ENCODE measurements at places on chromosomes 12 and 14.

GRCh38 chr14:72649603-72650227 is 244.2 kb downstream of the DPF3 start:
- no peak for DNase-seq

DNA sequence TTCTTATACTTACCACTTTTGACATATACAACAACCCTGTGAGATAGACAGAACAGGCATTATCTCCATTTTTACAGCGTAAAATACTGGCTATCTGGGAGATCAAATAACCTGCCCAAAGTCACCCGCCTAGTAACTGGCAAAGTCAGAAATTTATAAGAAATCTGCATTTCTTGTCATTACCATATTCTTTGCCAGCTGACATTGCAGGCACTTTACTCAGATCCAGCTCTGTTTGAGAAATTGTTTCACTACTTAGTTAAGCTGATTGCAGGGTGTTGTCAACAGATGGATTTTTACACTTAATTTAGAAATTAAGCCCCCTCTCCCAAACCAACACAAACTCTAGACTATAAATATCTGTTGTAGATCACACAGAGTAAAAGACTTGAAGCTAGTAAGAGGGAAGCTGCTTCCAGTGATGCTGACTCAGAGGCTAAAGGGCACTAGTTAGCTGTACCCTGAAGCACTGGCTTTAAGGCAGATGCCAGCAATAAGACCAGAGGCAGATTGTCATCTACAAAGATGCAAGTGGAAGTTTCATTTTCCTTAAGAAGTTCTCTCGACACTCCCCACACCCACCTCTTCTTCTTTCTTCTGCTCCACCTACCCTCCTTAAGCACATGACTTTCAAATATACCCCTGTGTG is 153.1 kb downstream of the ANO6 start:
- peak; percentile 36 for DNase-seq

DNA sequence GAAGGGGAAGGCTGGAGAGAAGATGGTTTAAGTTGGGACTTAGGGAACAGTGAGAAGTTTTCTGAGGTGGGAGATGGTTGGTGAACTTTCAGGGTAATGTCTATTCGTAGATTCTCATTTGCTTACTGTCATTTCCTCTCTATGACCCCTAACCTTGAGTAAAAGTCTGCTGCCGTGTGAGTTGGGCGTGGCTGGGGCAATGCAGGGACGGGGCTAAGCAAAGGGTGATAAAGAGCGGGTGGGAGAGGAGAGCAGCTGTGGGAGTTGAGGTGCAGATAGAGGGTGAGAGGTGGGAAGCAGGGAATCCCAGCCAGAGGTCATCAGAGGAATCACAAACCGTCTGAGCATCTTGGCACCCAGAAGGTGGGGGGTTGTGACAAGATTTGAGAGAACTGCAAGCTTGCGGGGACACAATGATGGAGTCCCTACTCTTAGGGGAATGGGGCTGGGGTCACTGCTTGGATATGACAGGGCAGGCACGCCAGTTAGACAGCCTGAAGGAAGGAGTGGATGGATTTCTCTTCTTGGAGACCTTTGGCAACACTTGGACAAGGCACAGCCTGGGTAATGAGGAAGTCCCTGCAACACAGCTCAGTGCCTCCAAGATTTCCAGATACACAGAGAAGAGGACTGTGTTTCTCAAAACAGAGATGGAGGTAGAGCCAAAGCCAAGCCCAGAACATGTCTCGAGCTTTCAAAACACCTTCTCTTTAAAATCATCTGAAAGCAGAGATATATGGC is 45.9 kb upstream of the CTDSP2 start:
- DNase-seq, result no peak

DNA sequence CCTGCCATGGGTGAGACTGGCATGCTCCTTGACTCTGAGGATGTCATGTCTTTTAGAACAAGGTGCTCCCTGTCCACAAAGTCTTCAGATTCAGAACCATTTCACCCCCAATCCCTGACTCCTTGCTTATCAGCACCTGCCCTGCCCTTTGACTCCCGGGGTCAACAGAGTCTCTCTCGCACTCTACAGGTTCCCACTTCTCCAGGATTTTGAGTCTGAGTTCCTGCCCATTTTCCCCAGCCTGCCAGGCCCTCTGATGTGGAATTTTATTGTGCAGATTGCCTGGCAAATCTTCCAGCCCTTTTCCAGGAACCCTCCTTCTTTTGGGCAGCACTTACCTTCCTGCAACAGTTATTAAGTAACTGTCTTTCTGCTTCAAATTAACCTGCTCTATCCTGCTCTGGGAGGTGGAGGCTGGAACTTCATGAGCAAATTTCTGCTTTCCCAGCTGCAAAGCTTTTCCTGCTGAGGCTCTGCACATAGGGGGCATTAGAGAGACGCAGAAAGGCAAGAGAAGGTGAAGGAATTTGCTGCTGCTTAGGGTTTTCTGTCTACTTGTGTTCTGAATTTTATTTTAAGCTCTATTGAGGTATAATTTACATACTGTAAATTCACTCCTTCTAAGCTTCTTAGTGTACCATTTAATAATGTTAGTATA is 259.1 kb downstream of the PCNX1 start:
- peak; percentile 29 for DNase-seq

- DNase-seq, result no peak
These were observed 30.0 kb downstream of the PELI2 start for GRCh38 chr14:56147986-56148901.

DNA sequence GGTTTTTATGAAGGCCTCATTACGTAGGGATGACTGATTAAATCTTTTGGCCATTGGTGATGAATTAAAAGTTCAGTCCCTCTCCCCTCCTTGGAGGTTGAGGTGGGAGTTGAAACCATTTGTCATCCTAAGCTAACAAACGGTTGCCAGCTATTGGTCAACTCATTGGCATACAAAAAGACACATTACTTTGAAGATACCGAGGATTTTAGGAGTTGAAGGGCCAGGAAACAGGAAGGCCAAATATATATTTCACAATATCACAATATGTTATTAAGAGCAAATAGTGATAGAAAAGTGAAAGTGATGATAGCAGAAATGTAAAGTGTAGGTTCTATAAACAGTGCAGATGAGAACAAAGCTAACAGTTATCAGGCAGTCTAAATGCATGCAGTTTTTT is 24.4 kb downstream of the RCOR1 start:
- DNase-seq, result no peak

GRCh38 chr12:15863372-15863771 is 18.8 kb upstream of the STRAP start:
- DNase-seq, result peak; percentile 78

- no peak for DNase-seq
These were observed 693.3 kb downstream of the MED13L start for GRCh38 chr12:115584156-115584555.

GRCh38 chr14:43903209-43903608 is 603.9 kb downstream of the FSCB start:
- no peak for DNase-seq

GRCh38 chr12:3042394-3042793 is 34.8 kb upstream of the TSPAN9 start:
- no peak for DNase-seq

GRCh38 chr12:132476038-132476414 is 13.9 kb upstream of the FBRSL1 start:
- no peak for DNase-seq

- DNase-seq, result no peak
These were observed 250.1 kb upstream of the CAND1 start for GRCh38 chr12:67019070-67019469.

- no peak for DNase-seq
These were observed 40.0 kb downstream of the TSPAN9 start for GRCh38 chr12:3117144-3117581.

GRCh38 chr14:103705504-103706284 is 9.6 kb downstream of the XRCC3 start:
- no peak for DNase-seq

DNA sequence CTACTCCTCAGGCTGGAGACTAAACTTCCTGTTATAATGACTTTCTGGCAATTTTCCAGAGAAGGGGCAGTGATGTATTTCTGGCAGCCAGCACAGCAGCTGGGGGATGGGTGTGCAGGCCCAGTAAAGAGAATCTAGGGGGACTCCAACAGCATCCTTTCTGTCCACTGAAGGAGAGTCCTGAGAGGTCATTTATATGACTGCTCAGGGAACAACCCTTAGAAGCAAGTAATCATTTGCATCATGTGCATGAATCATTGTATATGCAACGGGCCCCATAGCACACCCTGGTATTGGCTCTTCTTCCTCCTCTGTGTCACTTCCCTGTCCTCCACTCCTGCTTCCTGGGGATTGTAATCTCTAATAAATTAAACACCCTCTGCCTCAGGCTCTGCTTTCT is 493.8 kb downstream of the RPS29 start:
- DNase-seq, result no peak

DNA sequence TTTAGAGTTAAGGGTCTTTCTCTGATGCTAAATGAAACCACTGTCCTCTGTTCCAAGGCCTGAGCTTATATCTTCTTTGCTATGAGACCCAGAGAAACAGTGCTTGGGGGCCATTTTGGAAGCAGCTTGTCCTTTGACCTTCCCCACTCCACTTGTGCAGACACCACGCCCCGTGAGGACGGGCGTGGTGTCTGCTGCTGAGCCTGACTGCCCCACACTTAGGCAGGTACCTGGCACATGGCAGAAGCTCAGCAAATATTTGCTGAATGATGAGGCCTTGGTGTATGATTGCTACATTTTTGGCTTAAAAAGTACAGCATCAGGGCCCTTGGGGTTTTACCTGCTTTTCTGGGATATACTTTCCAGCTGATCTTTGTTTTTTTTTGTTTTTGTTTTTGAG is 69.9 kb downstream of the RASSF3 start:
- peak; percentile 72 for DNase-seq

GRCh38 chr14:70317969-70318634 is 41.4 kb downstream of the COX16 start:
- peak; percentile 66 for DNase-seq

DNA sequence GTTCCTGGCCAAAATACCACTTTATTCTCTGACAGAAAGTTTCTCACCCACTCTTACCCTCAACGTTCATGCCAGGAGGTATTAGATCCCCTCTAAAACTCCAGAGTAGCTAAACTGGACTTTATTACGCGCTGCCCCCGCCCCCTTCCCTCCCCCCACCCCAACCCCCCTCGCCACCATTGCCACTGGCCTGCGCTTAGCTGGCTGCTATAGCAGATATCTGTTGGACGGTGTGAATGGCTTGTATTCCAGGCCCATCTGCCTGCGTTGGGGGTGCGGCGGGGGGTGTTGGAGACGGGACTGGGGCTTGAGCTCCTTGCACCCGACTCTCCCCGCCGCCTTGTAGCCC is 564 bp upstream of the THTPA start:
- DNase-seq, result no peak

DNA sequence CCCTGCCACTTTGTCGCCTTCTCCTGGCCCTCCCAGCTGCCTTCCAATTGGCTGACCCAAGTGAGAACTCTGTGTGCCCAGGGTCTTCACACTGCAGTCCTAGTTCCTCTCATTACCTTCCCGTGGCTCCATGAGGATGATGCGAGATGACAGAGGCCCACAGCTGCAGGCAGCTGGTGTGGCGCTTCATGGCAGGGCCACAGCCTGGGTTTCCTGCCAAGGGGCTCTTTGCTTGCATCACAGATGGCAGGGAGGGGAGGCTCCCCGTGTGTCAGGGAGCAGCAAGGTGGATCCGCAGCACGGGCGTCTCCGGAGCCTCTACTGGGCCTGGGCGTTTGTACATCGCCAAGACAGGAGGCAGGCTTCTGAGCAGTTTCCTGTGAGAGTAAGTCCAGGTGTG is 28.9 kb downstream of the DEGS2 start:
- DNase-seq, result no peak

- no peak for DNase-seq
These were observed 87.0 kb downstream of the DNAI7 start for GRCh38 chr12:25107920-25108319.

GRCh38 chr12:112170376-112170775 is 45.0 kb downstream of the TRAFD1 start:
- DNase-seq, result no peak

GRCh38 chr12:54239620-54240019 is 40.3 kb downstream of the CBX5 start:
- no peak for DNase-seq

DNA sequence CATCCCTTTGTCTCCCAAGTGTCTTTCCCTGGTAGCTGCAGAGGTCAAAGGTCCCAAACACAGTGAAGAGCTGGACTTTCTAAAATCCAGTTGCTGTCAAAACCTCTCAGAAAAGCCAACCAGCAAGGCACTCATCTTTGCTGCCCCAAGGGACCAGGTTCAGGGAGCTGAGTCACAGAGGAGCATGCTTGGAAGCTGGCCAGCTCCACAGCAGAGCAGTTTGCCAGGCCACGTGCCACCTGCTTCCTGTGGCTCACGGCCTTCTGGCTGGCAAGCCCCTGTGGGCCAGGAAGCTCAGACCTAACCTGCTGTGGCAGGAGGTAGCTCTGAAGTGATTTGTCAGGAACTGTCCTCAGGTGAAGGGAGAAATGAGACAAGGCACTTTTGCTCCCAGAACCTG is 3.6 kb downstream of the ISCU start:
- peak; percentile 77 for DNase-seq

DNA sequence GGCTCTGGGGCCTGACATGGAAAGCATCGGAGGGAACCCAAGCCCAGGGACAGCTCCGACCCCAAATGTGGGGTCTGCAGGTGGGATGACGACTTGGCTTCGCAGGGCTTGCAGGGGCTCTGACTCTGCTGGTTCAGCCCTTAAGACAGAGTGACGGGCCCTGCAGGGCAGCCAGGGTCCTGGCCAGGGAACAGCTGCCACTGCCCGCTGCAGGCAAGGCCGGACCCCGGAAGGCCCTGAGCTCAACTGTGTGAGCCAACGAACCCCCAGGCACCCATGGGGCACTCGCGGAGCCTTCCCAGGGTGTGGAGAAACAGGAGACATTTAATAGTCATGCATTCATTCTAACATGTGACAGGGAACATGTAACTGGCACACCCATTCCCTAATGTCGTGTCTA is 120.7 kb downstream of the PIWIL1 start:
- DNase-seq, result no peak

GRCh38 chr12:121792607-121793439 is 665 bp downstream of the RHOF start:
- no peak for DNase-seq

- no peak for DNase-seq
These were observed 30.1 kb downstream of the MAX start for GRCh38 chr14:65072256-65072655.

- peak; percentile 45 for DNase-seq
These were observed 14.3 kb upstream of the PTGER2 start for GRCh38 chr14:52299692-52300278.

GRCh38 chr12:93612776-93613175 is 40.3 kb downstream of the SOCS2 start:
- DNase-seq, result no peak

DNA sequence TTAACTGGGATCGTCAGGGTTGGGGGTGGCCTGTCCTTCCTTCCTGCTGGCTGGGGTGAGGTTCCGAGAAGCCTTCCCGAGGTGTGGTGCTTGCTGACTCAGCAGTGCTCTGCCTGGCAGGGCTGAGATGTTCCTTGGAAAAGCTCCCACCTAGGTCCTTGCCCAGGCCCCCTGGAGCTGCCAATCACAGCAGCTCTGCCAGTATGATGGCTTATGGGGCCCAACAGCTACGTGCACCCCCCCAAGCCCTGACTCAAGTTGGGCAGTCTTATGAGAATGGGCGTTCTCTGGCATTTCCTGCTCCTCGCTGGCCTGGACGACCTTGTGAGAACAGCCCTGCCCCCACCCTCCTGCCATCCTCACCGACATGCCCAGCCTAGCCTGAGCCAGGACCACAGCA is 292.2 kb upstream of the CRY1 start:
- DNase-seq, result no peak

Measured in LoVo (cell line).